ENCODE measurements at places on chromosomes 1 and 21.

GRCh38 chr21:31289702-31290101 is 54.4 kb downstream of the TIAM1 start:
- no peak for DNase-seq

GRCh38 chr21:42360317-42360716 is 6.0 kb downstream of the TFF1 start:
- DNase-seq, result no peak

- peak; percentile 74 for DNase-seq
Measured at GRCh38 chr1:153568367-153569099, 2.9 kb upstream of the S100A2 start.

- DNase-seq, result no peak
Measured at GRCh38 chr1:107196973-107197562, 56.2 kb downstream of the NTNG1 start.

DNA sequence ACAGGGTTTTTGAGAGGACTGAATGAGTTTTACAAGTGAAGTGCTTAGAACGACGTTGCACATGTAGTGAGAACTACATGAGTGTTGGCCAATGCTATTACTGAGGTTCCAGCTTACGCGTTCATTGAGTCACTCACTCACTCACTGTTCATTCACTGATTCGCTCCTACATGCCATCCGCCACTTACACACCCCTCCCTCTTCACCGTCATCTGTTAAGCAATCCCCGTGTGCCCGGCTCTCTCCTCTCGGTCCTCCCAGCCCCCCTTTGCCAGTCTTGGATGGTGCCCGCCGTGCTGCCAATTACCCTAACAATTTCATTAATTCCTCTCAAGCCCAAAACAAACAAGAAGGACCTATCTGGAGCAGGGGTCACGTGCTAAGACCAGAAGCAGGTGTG is 27.3 kb upstream of the EPHA2 start:
- DNase-seq, result no peak

DNA sequence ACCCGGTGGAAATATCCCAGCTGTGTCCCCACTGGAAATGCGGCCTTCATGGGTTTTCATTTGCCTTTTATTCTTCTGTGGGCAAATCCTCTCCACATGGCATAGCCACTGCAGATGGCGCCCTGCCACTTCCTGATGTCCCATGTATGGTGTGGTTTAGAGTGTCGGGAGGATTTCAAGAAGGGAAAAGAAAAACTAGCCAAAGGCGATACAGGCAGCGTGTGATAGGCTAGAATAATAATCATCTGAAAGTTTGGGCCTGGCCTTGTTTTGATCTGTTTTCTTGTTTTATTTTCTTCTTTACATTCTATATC is 123.6 kb downstream of the PEX14 start:
- no peak for DNase-seq

- DNase-seq, result no peak
Measured at GRCh38 chr1:221994274-221994698, 252.4 kb upstream of the DUSP10 start.

DNA sequence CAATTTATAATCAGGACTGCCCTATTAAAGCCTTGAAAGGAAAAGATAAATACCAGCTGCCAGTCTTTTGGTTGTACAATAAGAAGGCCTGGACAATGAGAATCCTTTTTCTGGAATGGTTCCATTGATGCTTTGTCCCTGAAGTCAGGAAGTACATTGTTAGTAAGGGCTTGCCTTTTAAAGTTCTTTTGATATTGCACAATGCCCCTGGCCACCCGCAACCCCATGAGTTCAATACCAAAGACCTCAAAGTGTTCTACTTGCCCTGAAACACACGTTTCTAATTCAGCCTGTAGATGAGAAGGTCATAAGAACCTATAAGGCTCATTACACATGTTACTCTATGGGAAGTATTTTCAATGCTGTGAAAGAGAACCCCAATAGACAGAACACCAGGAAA is 112.1 kb downstream of the OLFM3 start:
- no peak for DNase-seq

GRCh38 chr21:18245464-18245967 is 883 bp downstream of the CHODL start:
- DNase-seq, result no peak
